NCI-H524 (cell line): ENCODE measurements at places on chromosomes 11 and 22.

- DNase-seq: no peak
Observed at GRCh38 chr11:125679397-125679796, 1.2 kb downstream of the ACRV1 start.

GRCh38 chr22:20554824-20555223 lies 47.4 kb downstream of the MED15 start:
- DNase-seq: no peak

DNA sequence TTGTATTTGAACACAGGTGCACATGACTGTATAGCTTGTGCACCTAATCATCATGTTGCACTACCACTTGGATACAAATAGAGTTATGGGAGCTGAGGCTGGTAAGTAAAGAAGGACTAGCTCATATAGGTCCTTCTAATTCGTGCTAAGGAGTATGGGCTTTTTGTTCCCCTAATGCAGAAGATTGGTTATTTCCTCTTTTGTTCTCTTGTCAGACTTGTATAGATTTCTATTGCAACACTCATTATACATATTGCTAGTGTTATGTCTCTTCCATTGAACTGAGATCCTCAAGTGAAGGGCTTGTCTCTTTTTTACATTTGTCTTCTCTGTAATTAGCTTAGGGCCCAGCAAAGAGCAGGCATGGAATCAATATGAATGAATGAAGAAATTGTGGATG lies 54.1 kb upstream of the ARHGAP20 start:
- DNase-seq: no peak

DNA sequence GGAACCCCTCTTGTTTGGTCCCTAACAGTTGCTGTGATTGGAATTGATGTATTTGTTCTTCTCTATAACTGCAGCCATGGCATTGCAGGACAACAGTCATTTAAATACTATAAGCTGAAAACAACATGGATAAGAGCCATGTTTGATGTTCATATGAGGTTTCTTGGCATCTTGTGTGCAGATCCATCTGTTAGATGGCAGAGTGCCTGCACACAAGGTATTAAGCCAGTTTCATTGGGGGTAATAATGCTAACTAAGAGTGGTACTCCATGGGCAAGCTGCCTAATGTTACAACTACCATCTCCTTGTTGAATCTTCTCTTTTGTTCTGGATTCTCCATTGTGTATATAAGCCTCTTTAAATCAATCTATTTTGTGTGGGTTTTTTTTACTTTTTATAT lies 206.0 kb upstream of the CHORDC1 start:
- DNase-seq: peak; percentile 8

DNA sequence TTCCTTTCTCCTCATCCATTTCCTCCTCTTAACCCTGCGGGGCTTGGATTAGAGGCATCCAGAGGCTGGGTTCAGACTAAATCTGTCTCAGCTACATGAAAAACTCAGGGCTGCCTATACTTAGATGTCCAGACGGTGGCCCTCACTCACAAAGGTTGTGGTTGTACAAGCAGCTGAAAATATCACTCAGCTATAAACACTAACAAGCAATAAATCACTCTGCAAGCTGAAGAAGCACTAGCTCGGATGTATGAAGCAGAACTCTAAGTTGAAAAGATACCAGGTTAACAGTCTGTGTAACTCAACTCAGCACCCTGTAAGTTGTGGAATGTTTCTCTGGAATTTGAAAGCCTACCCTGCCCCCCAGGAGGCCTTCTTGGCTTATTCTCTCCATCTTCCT lies 82.9 kb downstream of the EXT2 start:
- DNase-seq: no peak

- peak; percentile 22 for DNase-seq
Observed at GRCh38 chr11:123698546-123699127, 42.8 kb downstream of the ZNF202 start.

- no peak for DNase-seq
Observed at GRCh38 chr11:116427337-116427902, 345.4 kb downstream of the BUD13 start.

GRCh38 chr22:40218723-40219294 lies 41.1 kb downstream of the TNRC6B start:
- no peak for DNase-seq
